ENCODE measurements at places on chromosomes 4 and X.

- no peak for DNase-seq
Observed at GRCh38 chrX:24805201-24805600, 111.5 kb downstream of the POLA1 start.

GRCh38 chr4:61638591-61638990, 438.5 kb downstream of the ADGRL3 start:
- DNase-seq, result no peak

- no peak for DNase-seq
Observed at GRCh38 chr4:134636338-134637051, 434.9 kb upstream of the PABPC4L start.

DNA sequence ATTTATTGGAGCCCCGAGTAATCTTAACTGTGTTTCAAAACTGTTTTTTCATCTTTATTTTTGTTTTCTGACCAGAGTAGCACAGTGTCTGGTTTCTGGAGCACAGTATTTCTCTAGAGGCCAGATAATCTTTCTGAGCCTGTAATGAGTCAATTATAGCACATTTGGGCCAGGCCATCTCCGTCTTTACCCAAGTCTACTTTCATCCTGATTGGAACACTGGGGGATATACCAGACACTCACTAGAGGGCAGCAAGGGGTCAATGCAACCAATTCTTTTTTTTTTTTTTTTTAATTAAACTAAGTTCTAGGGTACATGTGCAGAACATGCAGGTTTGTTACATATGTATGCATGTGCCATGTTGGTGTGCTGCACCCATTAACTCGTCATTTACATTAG, 282.0 kb downstream of the ARHGAP24 start:
- no peak for DNase-seq

DNA sequence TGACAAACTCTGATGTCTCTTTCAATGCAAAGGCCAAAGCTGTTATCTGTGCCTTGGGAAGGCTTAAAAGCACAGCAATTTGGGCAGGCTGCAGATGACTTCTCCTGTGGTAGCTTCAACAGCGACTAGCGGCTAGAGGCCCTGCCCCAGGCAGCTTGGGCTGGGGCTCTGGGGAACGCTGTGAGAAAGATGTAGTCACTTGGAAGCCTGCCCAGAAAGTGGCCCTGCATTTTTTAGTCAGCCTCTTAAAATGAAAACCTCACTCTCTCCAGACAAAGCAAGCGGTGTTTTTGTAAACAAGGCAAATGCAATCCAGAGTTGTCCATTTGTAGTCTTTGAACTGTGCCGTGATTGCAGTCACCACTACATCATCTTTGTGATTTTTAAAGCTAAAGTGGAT, 27.5 kb downstream of the PCYT1B start:
- peak; percentile 50 for DNase-seq

DNA sequence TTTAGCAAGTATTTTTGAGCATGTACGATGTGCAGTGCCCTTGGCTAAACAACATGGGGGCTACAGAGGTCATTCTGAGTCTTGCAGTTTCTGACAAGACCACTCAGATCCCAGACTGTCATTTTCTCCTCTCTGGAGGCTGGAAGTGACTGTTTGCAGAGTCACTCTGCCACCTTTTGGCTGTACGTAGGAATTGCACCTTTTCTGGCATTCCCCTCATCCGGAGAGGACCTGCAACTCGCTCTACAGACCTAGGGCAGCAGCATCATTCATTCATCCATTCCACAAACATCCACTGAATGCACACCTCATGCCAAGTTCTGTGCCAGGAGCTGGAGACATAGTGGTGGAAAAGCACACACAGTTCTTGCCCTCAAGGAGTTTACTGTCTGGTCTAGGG, 160.4 kb upstream of the GPR101 start:
- peak; percentile 5 for DNase-seq

DNA sequence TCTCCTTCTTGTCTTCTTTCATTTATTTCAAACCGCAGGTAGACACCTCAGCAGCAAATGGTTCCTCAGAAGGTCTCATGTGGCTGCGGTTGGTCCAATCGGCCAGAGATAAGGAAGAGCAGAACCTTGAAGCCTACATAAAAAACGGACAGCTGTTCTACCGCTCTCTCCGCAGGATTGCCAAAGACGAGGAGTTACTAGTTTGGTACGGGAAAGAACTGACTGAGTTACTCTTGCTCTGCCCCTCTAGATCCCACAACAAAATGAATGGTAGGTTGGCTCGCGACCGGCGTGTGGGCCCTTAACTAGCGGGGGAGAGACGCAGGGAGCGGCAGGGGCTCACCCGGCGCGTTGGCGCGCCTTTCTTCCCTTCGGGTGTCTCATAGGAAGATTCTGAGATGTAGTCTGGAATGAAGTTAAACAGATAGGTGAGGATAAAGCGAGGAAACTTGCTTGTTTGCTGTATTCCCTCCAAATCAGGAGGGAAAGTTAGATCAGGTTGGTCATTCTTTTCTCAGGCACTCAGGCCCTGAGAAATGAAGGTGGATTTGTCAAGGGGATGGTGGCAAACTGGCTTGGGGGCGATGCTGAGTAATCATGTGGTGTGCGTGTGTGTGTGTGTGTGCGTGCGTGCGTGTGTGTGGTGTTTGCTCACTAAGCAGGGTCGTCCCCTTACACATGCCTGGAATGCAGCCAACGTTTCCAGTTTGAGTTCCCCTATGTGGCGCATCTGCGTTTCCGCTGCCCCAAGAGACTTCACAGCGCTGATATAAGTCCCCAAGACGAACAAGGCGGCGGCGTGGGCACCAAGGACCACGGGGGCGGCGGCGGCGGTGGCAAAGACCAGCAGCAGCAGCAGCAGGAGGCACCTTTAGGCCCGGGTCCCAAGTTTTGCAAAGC, 4.2 kb downstream of the PRDM8 start:
- DNase-seq, result no peak

DNA sequence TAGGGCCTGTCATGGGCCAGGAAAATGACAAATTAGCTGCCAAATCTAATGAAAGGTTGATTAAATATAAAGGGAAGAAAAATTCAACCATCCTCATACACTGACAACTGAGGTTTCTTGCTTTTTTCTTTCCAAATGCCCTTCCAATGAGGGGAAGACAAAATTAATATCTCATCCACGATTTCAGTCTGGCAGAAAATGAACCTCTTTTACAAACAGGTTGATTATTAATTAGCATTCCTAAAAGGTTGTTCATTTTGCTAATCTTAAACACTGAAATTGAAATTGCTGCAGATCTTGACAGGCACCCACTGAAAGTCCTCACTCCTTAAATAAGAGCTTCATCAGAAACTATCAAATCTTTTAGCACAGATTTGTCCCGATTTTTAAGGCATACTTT, 45.5 kb downstream of the NPFFR2 start:
- DNase-seq, result no peak

DNA sequence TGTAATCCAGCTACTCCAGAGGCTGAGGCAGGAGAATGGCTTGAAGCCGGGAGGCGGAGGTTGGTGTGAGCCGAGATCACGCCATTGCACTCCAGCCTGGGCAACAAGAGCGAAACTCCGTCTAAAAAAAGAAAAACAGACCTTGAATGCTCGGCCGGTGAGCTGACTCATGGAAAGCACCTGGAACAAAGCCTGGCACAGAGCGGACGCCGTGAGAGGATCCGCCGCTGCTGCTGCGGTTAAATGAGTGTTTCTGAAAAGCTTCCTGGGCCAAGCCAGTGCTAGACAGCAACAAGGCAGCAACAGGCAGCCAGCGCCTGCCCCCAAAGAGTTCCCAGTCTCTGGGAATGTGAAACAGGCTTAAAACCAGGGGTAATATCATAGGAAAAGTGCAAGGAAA, 186.4 kb downstream of the AFAP1 start:
- no peak for DNase-seq

- no peak for DNase-seq
Observed at GRCh38 chr4:95232358-95233156, 316.2 kb downstream of the UNC5C start.

- no peak for DNase-seq
Observed at GRCh38 chr4:157115613-157116335, 39.8 kb downstream of the GLRB start.

- peak; percentile 88 for DNase-seq
Observed at GRCh38 chr4:52957220-52957686, 95.1 kb downstream of the RASL11B start.

DNA sequence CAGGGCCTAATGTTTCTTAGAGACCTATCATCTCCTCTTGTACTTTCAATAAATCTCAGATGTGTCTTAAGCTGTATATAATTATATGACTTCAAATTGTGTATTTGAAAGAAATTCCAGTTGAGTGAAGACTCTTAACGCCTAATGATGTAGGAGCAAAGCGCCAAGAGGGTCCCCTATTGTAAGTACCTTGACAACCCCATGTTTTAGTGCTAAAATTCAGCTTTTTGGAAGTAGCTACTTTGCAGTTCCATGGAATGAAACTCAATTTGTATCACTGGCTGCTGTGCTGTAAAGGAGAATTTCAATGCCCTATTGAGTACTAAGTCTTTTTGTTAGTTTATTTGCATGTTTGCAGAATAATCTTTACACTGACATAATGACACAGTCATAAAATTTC, 1826.6 kb upstream of the AGA start:
- no peak for DNase-seq

GRCh38 chrX:41384051-41384705, 50.2 kb downstream of the DDX3X start:
- DNase-seq, result no peak

GRCh38 chr4:41541687-41542094, 3.7 kb downstream of the LIMCH1 start:
- no peak for DNase-seq

GRCh38 chr4:110467400-110467799, 8.6 kb upstream of the ENPEP start:
- no peak for DNase-seq

- no peak for DNase-seq
Observed at GRCh38 chr4:84847978-84848377, 118.5 kb downstream of the WDFY3 start.

- DNase-seq, result no peak
Observed at GRCh38 chr4:154254999-154255398, 236.6 kb downstream of the DCHS2 start.

- peak; percentile 30 for DNase-seq
Observed at GRCh38 chrX:3638280-3638873, 75.1 kb downstream of the PRKX start.

GRCh38 chrX:133983256-133983973, 2.0 kb downstream of the GPC3 start:
- no peak for DNase-seq

DNA sequence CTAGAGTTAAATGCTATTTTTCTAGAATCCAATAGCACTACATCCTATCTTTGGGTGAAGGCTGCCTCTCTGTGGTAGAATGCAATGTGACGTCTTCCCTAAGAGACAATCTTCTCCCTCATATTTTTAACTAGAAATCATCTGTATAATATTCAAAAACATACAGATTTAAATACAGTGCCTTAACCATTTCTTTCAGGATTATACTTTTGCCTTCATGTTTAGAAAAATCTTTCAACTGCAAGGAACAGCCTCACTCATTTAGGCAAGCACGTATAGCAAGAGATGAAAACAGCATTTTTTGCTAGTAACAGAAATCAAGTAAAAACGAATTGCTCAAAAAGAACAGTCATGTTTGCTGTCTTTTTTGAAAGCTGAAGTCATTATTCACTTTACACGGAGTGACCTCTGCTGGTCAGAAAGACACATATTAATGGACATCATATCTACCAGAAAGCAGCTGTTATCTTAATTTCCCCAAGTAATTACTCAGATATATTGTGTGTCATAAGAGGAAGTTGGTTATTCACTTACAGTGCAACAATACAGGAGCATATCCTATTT, 422.3 kb downstream of the STPG2 start:
- DNase-seq, result peak; percentile 19
